D721Med (cell line): ENCODE measurements at places on chromosomes 6 and 20.

DNA sequence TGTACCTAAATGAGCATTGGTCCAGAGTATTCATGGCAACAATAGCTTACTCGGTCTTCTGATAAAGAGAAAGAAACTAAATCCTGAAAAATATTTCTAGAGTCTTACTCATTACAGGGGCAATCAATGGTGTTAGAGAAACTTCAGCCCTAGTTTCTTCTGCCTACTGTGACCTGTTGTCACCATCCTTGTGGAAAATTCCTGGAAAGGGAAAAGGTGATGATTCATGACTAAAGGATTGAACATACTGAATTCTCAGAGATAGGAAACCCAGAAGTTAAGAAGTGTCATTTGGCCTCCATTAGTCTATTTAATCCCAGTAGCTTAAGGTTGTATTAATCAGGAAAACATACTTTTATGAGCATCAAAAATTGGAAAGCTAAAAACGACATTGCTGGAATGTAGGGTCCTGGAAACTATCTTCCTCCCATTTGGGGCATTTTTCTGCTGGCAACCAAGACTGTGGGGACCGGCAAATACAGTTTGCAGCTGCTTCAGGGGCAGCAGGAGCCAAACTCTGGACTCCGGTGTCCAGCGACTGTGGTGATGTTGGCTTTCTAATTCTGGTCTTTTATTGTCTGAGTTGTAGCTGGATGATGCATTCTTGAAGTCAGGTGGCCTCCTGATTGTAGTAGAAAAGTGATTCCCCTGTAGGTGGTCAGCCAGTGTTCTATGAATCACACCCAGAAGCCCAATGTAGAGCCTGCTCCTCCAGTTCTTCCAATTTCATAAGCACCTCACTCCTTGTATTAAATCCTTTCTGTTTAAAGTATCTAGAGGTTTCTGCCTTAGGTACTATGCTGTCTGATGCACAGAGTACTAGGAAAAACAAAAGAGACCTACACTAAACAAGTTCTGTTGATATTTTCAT is 67.6 kb downstream of the LCA5 start:
- DNase-seq: no peak

- DNase-seq: no peak
Measured at GRCh38 chr6:7264686-7265384, 48.2 kb downstream of the SSR1 start.

- DNase-seq: no peak
Measured at GRCh38 chr6:110389689-110390382, 25.5 kb downstream of the DDO start.

DNA sequence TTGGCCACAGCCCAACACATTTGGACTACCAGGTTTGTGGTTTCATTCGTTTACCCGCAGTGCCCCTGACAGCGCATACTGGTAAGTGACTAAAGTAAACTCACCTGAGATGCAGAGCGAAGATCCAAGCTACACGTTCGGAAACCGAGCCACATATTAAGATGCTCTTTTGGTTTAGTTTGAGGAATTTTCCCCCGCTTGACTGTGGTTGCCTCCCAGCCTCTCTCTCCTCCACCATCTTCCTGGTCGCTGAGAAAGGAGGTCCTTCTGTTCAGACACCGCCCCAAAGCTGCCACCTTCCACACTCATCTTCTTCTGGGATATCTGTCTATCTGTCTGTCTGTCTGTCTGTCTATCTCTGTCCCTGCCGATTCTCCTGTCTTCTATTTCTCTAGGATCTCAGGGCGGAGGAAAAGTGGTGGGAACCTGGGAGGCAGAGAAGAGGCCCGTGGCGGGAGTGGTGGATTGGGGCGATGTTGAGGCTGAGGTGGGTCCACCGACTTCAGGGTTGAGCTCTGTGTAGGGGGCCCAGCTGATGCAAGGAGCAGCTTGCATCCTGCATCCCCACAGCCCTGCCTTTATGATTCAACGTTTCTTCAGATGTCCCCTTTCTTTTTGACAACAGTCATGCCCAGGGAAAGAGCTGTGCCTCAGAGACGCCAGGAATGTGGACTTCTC is 196.9 kb upstream of the ZNF184 start:
- DNase-seq: no peak

DNA sequence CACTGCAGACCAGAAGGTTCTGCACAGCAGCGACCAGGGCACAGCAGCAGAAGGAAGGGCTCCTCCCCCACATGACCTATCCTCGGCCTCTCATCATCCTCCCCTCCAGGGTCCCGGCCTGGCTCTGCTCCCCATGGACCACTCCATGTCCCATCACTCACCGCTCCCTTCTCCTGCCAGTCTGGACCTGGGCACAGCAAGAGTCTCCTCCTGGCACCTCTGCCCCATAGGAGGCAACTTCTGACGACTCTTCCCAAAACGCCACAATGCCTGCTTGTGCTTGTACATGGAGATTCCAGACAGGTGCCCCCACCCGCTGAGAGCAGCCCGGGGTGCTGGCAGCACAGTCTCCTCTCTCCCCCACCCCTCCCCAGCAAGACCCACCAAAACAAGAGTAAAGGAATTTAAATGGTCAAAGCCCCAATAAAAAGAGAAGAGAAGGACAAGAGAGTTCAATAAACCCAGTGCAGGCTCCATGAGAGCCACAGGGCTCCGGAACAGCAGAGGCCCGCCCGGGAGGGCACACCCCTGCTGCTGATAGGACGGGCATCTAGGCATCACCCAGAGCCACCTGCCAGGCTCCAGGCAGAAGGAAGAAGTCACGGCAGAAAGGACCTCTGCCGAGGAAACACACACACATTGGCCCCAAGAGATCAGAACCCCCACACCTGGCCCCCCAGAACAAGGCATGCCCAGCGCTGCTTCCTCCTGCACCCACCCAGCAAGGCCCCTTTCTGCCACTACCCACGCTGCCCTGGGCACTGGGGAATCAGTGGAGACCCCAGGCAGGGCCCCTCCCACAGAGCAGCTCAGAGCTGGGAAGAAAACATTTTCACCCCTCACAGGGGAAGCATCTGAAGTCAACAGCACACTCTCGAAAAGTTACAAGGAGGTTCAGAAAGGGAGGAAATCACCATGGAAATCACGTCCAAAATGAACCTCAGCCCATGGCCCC is 15.2 kb downstream of the TAF4 start:
- no peak for DNase-seq

DNA sequence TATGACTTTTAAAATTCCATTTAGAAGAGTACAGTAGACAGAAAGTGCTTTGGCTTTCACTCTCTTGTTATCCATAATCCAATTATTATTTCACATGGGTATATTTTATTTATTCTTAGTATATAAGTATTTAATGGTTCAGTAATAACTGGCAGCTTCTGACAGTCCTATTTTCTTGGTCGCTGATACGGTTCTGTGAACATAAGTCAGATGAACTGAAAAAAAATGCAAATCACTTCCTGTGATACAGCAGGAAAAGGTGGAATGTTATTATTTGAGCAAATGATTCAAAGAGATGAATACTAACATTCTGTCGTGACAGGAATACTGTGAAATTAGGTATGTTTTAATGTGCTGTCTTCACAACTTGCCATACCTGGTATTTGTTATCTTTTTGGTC is 132.3 kb downstream of the ARHGAP18 start:
- DNase-seq: no peak

GRCh38 chr6:36422714-36423100 is 19.9 kb downstream of the PXT1 start:
- DNase-seq: no peak

- DNase-seq: no peak
Measured at GRCh38 chr20:38842026-38842425, 36.5 kb downstream of the PPP1R16B start.

DNA sequence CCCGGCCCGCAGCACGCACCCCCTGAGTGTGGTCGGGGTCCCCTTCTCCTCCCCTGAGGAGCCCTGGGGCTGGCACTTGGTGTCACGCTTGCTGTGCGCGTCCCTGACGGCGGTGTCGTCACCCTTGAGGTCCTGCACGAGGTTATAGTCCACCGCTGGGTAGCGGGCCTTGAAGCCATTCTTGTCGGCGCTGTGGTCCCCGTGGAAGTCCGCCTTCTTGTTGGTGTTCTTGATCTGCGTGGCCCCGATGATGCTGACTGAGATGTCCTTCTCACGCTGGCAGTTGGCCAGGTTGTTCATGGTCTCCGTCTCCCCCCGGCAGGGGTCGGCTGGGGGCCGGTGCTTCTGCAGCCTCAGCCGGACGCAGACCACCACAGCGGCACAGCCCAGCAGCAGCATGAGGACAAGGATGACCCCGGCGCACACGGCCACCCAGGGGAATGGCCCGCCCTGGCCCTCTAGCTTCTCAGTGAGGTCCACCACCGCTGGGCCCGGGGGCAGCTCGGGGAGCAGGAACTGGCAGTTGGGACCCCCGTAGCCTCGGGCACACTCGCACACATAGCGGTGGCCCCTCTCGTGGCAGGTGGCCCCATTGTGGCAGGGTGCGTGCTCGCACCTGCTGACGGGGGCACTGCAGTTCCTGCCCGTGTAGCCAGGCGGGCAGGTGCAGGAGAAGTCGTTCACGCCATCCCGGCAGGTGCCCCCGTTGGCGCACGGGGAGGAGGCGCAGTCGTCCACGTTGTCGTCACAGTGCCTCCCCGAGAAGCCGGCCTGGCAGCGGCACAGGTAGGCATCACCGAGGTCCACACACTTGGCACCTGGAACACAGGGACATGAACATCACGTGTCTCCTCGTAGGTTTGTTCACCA is 7.4 kb downstream of the DLL1 start:
- DNase-seq: no peak
